NCI-H2081 treated with DMSO at 0.1 percent for 48 hours (cell line): ENCODE measurements at places on chromosomes 16 and 17.

GRCh38 chr16:66359811-66360608, 6.5 kb upstream of the CDH5 start:
- DNase-seq, result no peak

- DNase-seq, result no peak
Observed at GRCh38 chr16:13919330-13919682, 648 bp upstream of the ERCC4 start.

GRCh38 chr16:75202069-75202590, 4.8 kb downstream of the CTRB2 start:
- DNase-seq, result no peak

DNA sequence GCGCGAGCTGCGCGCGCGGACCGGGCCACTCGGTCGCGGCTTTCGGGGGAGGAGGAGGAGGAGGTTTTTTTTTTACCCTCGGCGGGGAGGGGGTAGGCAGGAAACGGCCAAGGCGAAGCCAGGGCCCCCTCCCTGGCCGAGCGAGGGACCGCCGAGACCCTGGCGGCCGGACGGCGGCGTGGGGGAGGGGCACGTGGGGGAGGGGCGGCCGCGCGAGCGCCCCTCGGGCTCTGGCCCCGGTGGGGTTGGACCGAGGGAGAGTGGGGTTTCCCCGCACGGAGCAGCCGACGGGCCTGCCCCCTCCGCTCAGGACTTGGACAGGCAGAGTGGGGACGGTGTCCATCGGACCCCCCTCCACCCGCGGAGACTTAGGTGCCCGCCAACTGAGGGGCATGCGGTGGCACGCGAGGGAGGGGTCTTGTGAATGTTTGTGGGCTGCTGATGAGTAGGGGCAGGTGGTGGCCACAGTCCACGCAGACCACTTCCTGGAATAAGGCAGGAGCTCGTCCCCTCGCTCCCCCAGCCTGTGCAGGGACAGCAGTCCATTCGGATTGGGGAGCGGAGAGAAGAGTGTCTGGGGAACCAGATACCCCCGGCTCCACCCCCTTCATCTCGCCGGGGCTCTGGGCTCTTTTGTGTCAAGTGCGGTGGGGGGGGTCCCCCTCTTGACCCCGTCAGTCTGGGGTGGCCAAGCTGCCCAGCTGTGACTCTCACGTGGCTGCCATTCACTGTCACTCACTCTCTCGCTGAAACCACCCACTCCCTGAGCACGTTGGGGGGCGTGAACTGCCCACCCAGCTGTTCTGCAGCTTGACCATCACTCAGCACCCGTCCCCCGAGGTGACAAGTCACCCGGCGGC, 3.0 kb upstream of the CHD3 start:
- no peak for DNase-seq

DNA sequence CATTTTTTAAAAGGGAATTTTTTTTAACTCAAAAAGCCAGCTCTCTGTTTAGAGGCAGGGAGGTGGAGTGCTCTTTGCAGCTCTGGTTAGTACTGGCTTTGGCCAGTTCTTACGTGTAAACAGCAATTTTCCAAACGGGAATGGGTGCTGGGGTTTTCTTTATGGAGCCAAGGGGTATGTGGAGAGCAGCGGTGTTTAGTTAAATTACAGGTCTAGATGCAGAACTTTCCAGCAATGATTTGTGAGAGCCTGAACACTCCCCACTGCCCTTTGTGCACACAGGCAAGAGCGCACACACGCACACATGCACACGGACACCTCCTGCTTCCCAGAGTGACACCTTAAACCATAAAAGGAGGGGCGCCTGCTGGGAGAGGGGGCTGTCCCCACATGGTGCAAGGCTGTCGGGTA, 140.2 kb downstream of the MSI2 start:
- peak; percentile 84 for DNase-seq

- no peak for DNase-seq
Observed at GRCh38 chr16:69804297-69804696, 42.2 kb downstream of the WWP2 start.

DNA sequence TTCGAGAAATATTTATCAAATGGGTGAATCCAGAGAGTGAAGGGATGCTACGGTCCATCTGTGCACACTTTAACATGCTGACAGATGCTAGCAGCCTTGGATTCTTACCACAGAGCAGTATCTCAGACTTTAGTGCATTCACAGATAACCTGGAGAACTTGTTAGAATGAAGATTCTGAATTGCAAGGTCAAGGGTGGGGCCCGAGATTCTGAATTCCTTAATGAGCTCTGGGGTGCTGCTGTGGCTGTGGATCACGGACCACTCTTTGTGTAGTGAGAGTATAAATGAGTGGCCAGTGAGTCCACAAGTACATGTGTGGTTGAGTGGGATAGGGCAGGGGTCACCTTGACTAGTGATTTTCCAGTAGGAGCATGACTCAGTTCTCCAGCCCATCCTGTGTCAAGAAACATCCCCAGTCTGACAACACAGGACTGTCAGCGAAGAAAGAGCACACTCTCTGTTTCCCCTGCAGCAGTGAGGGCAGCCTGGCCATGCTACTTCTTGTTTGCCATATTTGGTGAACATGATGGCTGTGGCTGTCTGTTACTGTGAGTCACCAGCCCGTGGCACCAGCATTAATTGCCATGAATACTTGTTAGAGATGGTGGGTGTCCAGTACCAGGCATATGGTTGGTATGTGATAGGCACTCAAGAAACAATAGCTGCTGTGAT, 13.0 kb upstream of the SALL1 start:
- DNase-seq, result no peak

DNA sequence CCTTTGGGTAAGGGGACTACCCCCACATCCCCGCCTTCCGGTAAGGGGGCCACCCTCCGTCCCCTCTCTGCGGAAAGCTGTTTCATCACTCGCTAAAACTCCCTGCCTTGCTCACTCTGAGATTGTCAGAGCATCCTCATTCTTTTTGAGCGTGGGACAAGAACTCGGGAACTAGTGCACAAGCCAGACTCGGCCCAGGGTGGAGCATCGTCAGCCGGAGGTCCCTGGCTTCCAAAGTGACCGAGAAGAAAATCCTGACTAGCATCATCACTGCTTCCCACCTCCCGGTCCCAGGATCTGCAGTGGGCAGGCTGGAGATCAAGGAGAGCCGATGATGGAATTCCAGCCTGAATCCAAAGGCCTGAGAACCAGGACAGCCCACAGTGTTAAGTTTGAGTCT, 380.3 kb downstream of the SEC14L1 start:
- no peak for DNase-seq

- DNase-seq, result no peak
Observed at GRCh38 chr17:1753767-1754429, 8.0 kb upstream of the SERPINF1 start.

GRCh38 chr16:2586241-2586640, 48.4 kb downstream of the PDPK1 start:
- DNase-seq, result no peak

DNA sequence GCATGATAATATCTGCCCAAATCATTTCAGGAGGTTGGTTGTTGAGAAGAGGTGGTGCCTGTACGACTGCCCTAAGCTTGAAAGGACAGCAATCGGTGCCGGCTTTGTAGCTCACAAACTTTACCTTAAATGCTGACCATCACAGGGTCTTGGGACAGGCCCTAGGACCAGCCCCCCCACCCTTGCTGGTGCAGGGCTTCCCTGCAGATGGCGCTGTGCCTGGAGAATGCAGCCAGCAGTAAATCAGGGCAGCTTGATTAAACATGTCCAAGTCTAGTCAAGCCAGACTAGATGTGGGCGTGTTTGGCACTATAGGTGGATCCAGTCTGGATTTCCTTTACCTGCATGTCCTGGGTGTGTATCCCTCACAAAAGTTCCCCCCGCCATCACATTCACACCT, 135.5 kb upstream of the CRHR1 start:
- no peak for DNase-seq

DNA sequence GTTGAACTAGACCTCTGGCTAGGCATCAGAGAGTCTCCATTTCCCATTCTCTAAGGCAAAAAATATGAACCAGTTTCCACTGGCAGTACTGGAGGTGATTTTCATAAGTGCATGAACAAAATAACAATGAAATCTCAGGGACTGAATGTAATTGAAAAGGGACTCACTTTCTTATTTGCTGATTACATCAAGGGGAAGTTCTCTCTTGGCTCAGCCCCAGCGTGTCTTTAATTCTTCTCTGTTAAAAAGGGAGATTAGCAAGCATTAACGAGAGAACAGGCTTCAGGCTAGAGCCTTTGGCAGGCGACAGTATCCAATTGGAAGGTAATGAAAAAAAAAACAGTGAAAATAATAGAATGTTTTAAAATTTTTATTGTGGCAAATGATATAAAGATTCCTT, 34.0 kb upstream of the ADAMTS18 start:
- no peak for DNase-seq

DNA sequence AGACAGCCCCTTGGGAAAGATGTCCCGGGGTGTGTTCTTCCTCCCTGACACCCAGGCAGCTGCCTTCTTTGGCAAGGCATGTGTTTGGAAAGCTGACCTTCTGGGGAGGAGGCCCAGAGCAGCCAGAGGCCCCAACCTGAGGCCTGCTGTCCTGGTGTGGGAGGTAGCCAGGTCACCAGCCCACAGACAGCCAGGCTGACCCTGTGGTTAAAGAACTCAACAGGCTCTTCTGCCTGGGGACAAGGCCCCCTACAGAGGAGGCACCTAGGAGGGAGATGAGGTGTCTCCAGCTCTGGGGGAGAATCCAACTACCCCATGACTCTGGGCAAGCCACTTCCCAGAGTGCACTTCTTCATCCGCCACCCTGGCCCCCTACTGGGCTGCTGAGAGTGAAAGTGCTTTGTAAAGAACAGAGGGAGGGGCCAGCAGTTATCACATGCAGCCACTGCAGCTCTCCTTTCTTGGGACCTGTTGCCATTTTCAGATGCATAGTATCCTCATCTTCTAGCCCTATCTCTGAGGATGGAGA, 13.1 kb upstream of the SREBF1 start:
- no peak for DNase-seq

GRCh38 chr16:88599092-88599733, 29.0 kb downstream of the ZC3H18 start:
- no peak for DNase-seq

GRCh38 chr16:80585764-80586163, 45.0 kb downstream of the DYNLRB2 start:
- DNase-seq, result no peak

GRCh38 chr17:45883063-45883462, 11.3 kb upstream of the MAPT start:
- no peak for DNase-seq

GRCh38 chr17:1002771-1003555, 6.0 kb downstream of the TIMM22 start:
- no peak for DNase-seq

- DNase-seq, result no peak
Observed at GRCh38 chr16:35749253-35750141, 2290.1 kb downstream of the TP53TG3F start.

- DNase-seq, result no peak
Observed at GRCh38 chr17:74623693-74624093, at the start of gene CD300E. TSS of gene CD300E (minus strand) at chr17:74623738. CDS start at chr17:74623621, 117 bp downstream.

DNA sequence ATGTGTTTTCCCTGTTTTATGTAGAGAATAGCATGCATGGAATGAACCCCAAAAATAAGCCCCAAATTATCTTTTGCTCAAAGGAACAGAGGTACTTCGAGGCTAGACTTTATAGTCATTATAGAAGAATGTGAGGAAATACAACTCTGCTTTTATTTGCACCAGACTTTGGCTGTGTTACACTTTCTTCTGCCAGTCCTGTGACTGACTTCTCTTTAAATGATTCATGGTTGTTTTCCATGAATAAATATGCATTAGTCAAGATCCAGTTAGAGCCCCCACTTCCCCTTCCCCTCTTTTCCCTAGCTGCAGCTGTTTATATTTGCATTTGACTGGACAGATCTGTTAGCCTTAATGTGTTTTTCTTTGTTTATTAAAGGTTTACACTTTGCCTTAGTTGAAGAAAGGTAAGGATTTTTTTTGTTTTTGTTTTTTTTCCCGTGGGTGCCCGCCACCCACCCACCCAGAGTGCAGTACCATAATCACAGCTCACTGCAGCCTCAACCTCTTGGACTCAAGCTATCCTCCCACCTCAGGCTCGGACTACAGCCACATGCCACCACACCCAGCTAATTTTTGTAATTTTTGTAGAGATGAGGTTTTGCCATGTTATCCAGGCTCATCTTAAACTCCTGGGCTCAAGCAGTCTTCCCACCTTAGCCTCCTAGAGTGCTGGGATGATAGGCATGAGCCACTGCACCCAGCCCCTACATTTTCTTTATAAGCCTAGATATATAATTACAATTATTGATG, 152.6 kb downstream of the CYB561 start:
- DNase-seq, result no peak

DNA sequence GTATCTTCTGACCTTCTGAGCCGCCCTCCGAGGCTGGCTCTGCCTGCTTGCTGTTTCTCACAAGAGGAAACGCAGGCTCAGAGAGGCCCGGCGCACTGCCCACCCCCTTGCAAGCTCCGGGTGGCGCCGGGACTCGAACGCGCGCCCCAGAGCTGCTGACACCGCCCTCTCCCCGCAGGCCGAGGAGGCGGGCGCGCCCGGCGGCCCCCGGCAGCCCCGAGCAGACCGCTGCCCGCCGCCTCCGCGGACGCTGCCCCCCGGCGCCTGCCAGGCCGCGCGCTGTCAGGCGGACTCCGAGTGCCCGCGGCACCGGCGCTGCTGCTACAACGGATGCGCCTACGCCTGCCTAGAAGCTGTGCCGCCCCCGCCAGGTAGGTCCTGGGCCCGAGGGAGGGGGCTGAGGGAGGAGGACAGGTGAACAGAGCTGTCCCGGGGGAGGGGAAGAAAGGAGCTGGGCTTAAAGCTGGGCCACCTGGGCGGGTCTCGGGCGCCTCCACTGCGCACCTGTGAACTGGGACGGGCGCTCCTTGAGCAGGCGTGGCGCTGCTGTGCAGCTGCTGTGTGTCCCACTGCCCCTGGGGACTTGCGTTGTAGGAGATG, 18.2 kb downstream of the WFDC1 start:
- no peak for DNase-seq

- DNase-seq, result no peak
Observed at GRCh38 chr16:86809458-86809955, 231.2 kb downstream of the FOXL1 start.

DNA sequence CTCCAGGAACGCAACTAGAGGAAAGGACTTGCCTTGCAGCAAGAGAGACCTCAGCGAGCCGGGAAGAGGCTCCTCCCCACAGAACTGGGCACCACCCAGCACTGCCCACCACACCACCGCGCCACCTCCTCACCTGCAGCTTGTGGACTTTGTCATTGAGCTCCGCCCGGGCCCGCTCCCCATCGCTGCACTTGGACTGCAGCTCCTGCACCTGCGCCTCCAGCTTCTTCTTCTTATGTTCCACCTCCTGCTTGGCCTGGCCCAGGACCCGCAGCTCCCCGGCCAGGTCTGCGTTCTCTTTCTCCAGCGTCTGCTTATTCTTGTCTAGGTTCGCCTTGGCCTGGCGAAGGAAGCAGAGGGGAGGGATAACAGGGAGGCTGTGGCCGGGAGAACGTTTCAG, 76.7 kb downstream of the NDE1 start:
- DNase-seq, result no peak
